ENCODE measurements at places on chromosomes 3 and 15. TPM values are rescaled to one million over a fixed set of nuclear protein-coding genes. Genes with fewer than 3 reads are reported as not detected.

DNA sequence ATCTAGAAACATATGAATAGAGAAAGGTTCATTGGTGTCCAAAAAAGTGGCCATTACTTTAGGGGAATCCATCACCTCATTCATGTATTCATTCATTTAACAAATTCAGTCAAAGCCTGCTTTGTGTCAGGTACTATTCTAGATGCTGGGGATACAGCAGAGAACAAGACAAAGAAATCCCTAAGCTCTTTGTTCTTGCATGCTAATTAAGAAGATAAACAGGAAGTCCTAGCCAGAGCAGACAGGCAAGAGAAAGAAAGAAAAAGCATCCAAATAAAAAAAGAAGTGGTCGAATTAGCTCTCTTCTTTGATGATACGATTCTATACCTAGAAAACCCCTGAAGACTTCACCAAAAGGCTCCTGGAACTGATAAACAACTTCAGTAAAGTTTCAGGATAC is 12.4 kb upstream of the ZMAT3 start:
- no peak for DNase-seq

DNA sequence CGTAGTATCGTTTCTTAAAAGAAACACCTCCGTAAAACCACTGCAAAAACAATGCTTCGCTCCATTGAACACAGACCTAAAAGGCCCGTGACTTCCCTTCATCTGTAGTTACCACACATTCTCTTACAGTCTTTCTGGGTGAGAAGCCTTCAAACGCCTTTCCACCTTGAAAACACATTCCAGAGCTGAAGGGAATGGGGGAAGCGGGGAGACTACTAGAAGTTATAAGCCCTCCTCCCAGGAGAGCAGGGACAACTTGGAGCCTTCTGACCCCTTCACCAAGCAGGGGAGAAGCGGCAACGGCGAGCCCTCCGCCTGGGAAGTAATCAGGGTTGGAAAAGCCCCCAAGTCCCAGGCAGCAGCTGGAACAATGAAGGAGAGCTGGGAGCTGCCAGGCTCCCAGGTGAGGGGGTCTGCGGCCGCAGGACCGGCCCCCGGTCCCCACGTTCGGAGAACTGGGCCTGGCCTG is 461 bp downstream of the SECISBP2L start:
- DNase-seq: peak; percentile 46

- no peak for DNase-seq
These were observed 5.5 kb downstream of the PIAS1 start for GRCh38 chr15:68059630-68060029.

The RARRES1 gene
- 0.52 TPM for total RNA-seq

DNA sequence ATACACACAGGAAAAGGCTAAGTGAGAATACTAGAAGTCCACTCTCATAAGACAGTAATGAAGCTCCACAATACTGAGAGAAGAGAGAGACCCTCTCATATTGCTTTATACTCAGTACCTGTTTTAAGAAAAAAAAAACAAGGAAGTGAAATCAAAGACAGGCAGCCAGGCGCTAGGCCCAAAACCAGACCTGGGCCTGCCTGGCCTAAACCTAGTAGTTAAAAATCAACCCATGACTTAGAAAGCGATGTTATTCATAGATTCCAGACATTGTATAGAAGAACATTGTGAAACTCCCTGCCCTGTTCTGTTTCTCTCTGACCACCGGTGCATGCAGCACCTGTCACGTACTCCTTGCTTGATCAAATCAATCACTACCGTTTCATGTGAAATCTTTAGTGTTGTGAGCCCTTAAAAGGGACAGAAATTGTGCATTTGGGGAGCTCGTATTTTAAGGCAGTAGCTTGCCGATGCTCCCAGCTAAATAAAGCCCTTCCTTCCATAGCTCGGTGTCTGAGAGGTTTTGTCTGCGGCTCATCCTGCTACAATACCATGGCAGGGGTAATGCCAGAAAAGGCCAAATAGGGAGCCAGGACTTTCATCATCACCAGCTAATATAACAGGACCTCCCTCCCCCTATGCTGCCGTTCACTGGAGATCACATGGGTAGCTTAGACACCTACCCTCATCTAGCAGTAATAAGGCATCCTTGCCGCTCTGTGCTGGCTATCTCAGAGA is 1294.1 kb downstream of the NSUN3 start:
- no peak for DNase-seq

DNA sequence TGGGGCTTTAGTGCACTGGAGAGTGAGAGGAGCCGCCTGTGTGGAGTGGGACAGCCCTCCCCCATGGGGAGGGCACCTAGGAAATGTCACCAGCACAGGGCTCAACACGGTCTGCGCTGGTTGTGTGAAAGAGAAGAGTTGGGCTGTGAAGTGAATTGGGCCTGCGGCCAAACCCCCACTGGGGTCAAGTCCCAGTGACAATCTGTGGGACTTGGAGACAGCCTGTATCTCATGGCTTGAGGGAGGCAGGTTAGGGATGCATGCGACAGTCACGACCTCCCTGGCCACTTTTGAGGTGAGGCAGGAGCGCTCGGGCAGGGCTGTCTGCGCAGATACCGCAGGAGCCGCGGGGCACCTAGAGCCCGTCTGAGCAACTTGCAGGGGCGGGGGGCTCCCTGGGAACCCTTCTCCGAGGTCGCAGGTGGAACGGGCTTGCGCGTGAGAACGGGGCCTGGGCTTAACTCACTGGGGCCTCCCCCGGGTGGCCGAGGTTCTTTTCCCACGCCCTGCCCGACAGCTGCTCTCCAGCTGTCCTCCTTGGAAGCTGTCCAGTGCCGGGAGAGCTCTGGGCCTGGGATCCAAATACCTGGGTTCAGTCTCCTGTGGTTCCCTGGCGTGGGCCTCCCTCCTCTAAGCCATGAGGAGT is 77.4 kb downstream of the SNRK start:
- DNase-seq: no peak

DNA sequence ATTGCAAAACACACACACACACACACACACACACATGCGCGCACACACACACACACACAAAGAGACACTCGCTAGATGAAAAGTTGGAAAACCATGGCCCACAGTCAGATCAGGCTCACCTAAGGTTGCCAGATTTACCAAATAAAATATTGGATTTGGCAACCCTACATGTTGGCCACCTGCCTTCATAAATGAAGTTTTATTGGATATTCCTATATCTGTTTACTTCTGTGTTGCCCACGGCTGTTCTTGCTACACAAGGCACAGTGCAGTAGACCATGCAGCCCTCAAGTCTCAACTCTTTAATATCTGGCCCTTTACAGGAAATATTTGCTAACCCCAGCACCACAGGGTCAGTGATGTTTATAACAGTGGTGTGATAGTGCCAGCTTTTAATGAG is 445.0 kb upstream of the PROK2 start:
- no peak for DNase-seq

- peak; percentile 5 for DNase-seq
These were observed 121.5 kb upstream of the FGF7 start for GRCh38 chr15:49301562-49301961.

The RTP4 gene
- total RNA-seq: 0.19 TPM

The CCNL1 gene
- total RNA-seq: 127 TPM

The RETNLB gene
- not detected for total RNA-seq
